CD4-positive, CD25-positive, alpha-beta regulatory T cell (primary cell): ENCODE measurements at places on chromosomes 7 and 10. TPM values are rescaled to one million over a fixed set of nuclear protein-coding genes. Genes with fewer than 3 reads are reported as not detected.

Gene ARHGEF35
- total RNA-seq: 3.5 TPM

Gene HNRNPH3
- 200 TPM for total RNA-seq

Gene SUN3
- total RNA-seq: not detected

GRCh38 chr10:733086-733485, 43.6 kb upstream of the DIP2C start:
- no peak overlapping the region for H3K27ac ChIP-seq
- no peaks in the 10 kb centered on the region for H3K27me3 ChIP-seq
- DNase-seq: no peak
- H3K4me3 ChIP-seq: no peak overlapping the region
- H3K4me1 ChIP-seq: no peaks in the 10 kb centered on the region

GRCh38 chr7:25122373-25122772, 2.7 kb downstream of the CYCS start:
- peaks cover 29% of the 10 kb centered on the region for H3K36me3 ChIP-seq
- no peak for DNase-seq
- peaks cover 10% of the 10 kb centered on the region for H3K4me1 ChIP-seq

Gene FAM25G
- not detected for total RNA-seq

Gene LRRTM3
- not detected for total RNA-seq

Gene SLC18A3
- not detected for total RNA-seq

Gene PRXL2A
- total RNA-seq: 0.76 TPM

Gene C10orf62
- total RNA-seq: not detected

DNA sequence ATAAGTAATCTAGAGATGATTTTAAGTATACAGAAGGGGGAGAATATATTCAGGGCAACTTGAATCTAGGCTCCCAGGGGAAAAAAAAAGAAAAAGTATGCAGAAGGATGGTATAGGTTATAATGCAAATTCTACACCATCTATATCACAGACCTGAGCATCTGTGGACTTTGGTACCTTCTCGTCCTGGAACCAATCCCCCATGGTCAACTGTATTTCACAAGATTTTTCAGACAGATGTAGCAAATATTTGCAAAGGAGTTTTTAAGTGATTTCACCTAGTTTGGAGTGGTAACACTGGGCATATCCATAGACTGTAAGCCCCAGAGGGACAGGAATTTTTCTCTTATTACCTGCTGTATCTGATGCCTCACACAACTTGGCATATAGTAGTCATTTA, 58.8 kb downstream of the NOC3L start:
- peaks cover 4% of the 10 kb centered on the region for H3K4me1 ChIP-seq
- no peak overlapping the region for H3K4me3 ChIP-seq
- H3K27me3 ChIP-seq: peaks cover 24% of the 10 kb centered on the region
- H3K27ac ChIP-seq: no peak overlapping the region

DNA sequence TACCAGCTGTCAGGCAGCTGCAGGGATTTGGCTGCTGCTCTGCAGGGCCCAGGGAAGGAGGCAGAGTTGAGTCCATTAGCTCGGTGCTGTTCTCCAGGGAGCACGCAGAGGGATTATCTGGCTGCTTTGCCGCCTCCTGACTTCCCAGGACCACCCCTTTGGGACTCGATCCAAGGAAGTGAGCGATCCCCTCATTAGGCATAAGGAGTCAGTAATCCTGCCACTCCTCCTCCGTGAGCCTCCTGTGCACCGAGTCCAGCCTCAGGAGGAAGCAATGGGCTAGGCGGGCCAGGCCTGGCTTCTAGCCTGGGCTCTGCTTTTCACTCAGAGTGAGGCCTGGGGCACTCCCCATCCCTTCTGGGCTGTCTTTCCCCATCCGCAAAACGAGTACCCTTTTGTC, 417.9 kb downstream of the RPS24 start:
- no peaks in the 10 kb centered on the region for H3K4me1 ChIP-seq
- DNase-seq: no peak
- H3K4me3 ChIP-seq: no peak overlapping the region

DNA sequence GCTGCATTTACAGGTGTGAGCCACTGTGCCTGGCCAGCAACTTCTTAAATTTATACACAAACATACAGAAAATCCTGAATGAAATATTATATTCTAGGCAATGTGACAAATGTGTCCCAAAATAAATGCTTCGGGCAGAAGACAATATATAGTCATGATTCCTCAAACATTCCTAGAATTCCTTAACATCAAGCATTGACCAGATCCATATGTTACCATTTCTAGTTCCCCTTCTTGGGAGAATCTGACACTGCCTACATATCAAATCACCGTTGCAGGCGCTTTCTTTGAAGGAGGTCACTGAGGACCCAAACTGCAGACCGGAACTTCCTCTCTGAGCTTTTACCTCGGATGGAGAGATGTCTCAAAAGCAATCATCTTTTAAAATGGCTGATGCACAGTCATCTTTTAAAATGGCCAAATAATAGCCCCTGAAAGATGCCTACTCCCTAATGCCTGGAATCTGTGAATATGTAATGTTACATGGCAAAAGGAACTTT, 323.5 kb downstream of the PHF14 start:
- no peaks in the 10 kb centered on the region for H3K27me3 ChIP-seq
- DNase-seq: no peak
- H3K4me3 ChIP-seq: no peak overlapping the region
- no peak overlapping the region for H3K27ac ChIP-seq

Gene PLA2G12B
- total RNA-seq: not detected

Gene CYP26A1
- total RNA-seq: not detected

DNA sequence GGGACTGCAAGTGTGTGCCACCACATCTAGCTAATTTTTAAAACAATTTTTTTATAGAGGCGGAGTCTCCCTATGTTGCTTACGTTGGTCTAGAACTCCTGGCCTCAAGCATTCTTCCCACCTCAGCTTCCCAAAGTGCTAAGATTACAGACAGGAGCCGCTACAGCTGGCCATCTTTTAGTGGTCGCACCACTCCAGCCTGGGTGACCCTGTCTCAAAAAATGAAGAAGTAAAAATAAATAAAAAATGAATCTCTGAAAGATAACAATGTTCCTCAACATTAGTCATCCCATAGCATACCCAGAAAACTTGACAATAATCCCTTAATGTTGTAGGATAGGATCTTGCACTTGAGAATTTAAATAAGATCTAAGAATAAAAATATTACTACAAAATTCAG, 18.2 kb downstream of the WBP1L start:
- no peak for DNase-seq
- H3K27me3 ChIP-seq: no peaks in the 10 kb centered on the region
- H3K4me1 ChIP-seq: peaks cover 3% of the 10 kb centered on the region
